ENCODE measurements at places on chromosomes 3 and 15.

GRCh38 chr3:23046536-23046935 is 156.6 kb upstream of the UBE2E2 start:
- DNase-seq = no peak

DNA sequence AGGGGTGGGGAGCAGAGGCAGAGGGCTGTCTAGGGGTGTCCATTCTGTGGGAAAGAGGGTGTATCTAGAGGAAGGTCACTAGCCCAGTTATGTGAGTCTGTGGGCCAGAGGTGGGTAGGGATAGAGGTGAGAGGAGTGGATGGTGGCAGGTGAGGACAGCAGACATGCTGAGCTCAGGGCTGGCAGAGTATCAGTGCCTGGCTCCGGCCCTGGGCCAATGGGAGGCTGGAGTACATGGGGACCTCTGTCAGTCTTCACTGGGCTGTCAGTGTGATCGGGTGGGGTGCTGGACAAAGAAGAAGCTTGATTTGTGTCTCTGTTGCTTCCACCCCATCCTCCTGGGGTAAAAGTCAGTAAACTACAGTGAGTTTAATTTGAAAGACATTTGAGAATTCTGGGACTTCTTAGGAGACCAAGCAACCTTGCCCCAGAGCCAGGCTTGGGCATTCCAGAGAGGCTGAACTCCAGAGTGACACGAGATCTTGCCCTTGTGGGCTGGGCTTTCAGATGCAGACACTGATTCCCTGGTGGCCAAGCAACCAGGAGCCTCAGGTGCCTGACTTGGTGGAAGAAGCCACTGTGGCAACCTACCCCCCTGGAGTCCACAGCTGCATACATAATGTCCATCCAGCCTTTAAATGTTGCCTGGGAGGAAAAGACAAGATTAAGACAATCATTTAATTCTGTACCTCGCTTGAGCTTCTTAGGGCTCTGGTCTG is 60.7 kb downstream of the EXOG start:
- no peak for DNase-seq

DNA sequence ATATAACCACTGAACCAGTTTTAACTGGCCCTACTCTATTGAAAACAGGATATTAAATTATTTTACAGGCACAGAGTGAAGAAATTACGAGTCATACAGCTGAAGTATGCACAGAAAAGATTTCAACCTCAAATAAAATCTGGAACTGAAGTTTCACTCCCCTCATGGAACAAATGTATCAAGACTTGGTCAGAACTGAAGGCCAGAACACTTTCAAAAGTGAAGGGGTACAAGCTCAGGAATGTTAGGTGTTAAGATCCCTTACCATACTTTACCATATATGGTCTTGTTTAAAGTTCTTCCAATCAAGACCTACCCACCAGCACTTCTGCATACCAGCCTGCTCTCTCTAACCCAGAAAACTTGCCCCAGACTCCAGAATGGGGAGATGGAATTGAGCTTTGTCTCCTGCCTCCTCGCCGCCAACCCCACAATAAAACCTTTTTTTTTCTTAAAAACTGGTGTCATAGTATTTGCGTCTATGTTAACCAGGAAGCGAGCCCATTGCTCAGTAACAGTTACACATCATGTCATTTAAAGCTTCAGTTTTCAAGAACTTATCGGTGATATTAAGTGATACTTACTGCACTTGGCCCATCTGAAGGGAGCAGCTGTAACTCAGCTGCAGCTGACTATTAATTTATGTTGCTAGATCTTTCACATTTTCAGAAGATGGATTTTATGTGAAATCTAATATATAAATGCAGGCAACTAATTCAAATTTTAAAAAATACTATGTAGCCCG is 59.9 kb downstream of the OXSM start:
- no peak for DNase-seq

GRCh38 chr3:11495948-11496557 is 147.7 kb downstream of the VGLL4 start:
- no peak for DNase-seq

- no peak for DNase-seq
Observed at GRCh38 chr3:197525706-197526105, 30.1 kb downstream of the BDH1 start.

DNA sequence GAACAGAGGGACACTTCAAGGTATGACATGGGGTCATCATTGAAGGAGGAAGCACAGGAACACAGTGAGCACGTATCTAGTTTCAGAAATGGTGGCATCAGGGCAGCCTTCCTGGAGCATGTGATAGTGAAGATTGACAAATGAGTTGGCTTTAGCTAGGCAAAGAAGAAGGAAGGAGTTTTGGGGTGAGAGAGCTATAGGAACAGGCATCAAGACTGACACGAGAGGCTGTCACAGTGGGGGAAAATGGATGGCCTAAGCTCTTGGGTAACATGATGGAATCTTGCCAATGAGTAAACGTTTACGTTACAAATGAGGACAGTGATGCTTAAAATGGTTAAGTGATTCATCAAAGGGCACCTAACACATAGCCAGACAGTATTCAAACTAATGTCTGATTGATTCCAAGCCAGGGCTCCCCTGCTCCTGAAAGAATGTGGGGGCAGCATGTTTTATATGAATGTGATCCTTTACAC is 23.1 kb upstream of the GPR171 start:
- DNase-seq = no peak

DNA sequence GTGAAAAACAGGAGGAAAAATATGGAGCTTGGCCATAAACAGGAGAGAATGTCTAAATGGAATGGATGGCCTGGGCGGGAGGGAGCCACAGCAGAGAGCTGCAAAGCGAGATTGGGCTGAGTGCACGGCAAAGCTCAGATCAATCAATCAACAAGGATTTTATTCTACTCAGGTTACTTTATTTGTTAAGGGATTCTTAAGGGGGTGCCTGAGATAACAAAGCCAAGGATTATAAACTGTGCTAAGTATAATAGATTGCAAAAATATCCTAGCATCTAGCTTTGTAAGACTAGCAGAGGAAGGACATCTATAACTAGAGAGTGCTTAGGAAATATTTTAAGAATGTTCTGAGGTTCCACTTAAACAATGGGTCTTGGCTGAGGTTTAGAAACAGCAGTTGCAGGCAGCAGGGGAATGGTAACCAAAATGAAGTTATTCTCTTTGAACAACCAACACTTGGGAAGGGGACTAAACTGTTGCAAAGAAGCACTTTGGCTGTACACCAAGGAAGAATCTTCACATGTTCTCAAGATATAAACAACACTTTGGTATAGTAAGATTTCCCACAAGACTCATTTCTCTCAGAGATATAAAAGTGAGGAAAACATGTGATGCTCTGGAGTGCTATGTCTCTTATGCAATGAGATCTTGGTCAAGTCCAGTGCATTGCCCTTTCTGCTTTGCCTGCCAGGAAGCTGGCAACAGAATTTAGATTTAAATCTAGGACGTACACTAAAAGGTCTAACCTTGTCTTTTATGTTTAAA is 35.5 kb downstream of the TMEM212 start:
- DNase-seq = no peak
